ENCODE measurements at places on chromosomes 7 and 10.

DNA sequence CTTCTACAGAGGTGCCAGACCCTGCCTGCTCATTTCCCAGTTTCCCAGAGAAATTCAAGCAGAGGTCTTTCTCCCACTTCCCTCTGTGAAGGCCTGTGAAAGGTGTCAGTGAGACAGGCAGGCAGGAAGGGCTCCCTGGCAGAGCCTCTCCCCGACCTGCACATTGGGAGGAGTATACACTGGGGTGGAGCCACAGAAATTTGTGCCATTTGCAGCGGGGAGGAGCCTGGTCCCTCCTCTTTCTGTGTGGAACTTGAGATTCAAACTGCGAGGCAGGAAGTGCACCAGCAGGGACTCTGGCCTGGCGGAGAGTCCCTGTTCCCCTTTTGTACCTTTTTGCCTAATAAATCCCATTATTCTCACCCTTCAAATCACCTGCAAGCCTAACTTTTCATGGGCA is 54.6 kb upstream of the OPN4 start:
- DNase-seq = no peak

- no peak for DNase-seq
Observed at GRCh38 chr10:110013630-110014293, 6.0 kb downstream of the ADD3 start.

DNA sequence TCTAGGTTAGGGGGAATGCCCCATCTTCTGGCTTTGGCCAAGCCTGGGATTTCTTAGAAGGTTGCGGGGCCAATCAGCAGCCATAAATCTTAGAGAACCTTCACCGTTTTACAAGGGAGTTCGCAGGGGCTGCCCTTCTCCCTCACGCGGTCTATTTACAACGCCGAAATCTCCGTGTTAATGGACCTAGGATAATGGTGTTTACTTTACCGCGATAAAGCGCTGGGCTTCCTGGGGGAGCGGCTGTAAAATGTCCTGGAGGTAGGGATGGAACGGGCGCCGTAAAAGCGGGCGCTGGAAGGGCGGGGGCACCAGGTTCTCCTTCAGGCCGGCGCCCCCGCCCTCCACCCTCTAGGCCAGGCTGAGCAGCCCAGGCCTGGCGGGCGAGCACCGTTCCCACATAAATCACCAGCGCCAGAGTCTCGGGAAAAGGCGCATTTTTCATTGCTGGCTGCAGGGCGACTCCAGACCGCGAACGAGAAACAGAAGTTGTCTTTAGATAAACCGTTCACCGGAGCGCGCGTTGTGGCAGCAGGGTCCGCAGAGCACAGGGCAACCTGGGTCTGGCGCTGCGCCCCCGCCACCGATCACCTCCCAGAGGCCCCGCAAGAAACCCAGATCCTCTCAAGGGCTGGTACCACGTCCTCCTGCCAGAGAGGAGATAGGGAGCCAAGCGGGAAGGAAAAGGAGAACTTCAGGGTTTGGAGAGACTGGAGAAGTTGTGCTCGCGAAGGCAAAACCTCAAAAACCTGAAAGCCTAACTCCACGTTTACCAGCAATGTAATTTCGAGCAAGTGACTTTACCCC is 12.5 kb upstream of the NKX2-3 start:
- DNase-seq = no peak

DNA sequence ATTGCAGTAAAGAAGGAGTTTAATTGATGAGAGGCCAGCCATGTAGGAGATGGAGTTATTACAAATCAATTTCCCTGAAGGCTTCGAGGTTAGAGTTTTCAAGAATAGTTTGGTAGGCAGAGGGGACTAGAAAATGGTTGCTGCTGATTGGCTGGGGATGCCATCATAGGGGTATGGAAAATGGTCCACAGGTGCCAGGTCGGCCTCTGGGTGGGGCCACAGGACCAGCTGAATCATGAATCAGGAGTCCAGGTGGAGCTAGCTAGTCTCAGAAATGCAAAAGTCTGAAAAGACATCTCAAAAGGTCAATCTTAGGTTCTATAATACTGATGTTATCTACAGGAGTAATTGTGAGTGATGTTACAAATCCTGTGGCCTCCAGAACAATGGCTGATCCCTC is 714.0 kb upstream of the GHITM start:
- no peak for DNase-seq

DNA sequence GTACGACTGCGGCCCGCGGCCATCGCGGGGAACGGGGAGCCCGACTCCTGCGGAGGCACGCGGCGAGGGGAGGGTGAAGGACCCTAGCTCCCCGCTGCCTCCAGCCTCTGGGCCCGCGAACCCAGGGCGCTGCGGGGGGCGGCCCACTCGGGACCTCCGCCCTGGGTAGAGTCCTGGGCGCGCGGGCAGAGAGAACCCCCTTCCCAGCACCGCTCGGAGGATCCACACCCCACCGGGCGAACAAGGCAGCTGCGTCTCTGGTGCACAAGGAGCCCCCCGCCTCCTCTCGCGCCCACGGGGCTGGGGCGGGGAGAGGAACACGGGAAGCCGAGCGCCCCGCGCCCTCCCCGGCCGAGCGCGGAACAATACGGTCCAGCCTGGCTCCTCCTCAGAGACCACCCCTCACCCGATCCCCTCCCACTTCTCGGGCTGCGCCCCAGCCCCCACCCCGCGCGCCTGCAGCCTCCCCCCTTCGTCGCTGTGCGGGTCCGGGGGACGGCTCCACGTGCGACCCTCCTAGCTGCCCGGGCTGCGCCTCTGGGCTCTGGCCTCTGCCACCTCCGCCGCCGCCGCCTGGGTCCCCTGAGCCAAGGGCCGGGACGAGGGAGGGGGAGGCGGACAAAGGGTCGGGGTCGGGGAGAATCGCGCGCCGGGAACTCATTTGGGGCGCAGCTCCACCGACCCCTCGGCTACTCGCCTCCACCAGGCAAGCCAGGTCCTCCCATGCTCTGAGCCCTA is at the start of gene WDR86:
WDR86 (minus strand) TSS at position 372 of the 738 bp plus-strand sequence. CDS start 449 bp downstream, outside the sequence.
- peak; percentile 87 for DNase-seq

- no peak for DNase-seq
Observed at GRCh38 chr10:93063977-93064660, 3.5 kb downstream of the CYP26C1 start.

- DNase-seq = no peak
Observed at GRCh38 chr7:99111591-99111990, 32.3 kb downstream of the SMURF1 start.

DNA sequence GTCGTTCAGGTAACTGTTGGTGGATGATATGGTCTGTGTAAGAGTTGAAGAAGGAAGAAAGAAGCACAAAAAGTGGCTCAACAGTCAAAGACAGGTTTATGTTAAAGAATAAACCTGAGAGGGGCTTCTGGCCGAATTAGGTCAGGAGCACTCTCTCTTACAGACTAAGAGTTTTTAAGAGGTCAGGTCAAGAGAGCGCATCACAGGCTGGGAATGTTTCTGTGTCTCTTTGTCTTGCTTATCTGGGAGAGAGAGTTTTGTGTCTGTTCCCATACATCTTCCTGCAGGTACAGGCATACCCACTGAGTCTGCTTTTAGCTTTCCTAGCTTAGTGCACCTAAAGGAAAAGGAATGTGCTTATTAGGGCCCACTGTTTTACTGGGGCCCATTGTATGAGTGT is 22.2 kb upstream of the PRPF18 start:
- DNase-seq = no peak

DNA sequence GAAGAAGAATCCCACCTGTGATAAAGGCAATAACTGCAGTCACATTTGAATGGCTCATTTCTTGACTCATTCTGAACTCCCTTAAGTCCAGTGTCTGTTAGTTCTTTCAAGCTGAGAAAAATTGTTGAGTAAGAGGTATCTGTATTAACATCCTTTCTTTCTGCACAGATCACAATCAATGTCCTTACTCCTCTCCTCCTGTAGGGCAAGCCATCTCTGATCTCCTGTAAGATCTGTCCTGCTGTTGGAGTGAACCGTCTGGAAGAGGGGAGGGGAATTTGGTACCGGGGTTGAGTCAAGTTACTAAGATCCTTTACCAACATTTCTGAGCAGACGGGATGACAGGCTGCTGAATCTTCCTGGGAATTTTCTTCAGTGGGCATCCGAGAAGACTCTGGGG is 19.6 kb upstream of the RGS10 start:
- DNase-seq = no peak

- DNase-seq = no peak
Observed at GRCh38 chr7:88484551-88484950, 177.9 kb upstream of the STEAP4 start.

DNA sequence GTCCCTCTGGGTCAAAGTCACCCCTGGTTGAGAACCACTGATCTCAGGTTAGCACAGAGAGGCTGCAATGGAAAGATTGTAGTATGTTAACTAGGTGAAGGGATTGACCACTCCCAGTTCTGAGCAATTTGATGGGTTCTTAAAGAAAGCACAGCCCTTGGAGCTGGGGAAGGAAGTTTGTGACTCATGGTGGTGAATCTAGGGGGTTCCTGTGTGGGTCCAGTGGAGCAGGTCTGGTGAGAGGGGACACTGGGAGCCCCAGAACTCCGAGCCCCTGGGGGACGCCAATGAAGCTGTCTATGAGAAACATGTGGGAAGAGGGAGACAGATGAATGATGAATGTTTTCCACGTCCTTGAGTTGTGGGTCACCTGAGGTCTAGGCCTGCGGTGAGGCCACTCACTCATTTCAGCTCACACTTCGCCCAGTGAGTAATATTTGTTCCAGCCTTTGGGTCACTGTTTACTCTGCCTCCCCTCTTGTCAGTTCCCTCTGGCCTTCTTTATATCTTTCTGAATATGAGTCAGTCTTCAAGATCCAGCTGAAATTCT is 341.9 kb downstream of the LRMDA start:
- peak; percentile 55 for DNase-seq

DNA sequence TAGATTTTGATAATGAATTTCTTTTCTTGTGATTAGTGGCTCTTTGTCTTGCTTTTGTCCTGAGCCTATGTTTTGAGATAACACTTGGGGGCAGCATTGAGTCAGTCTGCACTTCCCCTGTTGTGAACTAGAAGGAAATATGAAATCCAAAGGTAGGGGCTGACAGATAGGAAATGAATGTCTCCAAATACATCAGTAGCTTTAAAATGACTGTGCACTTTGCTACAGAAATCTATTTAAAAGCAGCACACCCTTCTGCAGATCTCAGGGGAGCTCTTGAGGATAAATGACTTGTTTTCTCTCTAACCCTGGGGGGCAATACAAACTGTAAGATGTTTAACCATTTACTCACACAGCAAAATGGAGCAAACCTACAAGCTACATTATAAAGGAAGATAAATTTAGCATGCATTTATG is 176.0 kb upstream of the MYO3A start:
- DNase-seq = peak; percentile 81

- DNase-seq = no peak
Observed at GRCh38 chr7:54072710-54073109, 469.5 kb upstream of the VSTM2A start.

DNA sequence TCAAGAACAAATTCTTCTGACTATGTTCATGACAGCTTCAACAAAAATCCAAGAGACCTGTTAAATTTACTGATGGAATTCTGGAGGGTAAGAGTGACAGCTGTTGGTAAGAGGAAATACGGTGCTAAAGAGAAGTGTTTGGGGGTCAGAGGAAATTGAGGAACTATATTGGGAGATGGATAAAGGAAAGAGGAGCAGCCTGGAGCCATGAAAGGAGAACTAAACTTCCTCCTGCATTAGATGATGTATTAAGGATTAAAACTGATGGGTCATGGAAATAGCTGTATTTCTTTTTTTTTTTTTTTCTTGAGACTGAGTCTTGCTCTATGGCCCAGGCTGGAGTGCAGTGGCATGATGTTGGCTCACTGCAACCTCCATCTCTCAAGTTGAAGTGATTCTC is 95.3 kb downstream of the HERPUD2 start:
- DNase-seq = no peak

- DNase-seq = no peak
Observed at GRCh38 chr10:34585422-34586112, 229.5 kb downstream of the PARD3 start.

- DNase-seq = no peak
Observed at GRCh38 chr10:46520381-46520780, 36.1 kb downstream of the GPRIN2 start.

DNA sequence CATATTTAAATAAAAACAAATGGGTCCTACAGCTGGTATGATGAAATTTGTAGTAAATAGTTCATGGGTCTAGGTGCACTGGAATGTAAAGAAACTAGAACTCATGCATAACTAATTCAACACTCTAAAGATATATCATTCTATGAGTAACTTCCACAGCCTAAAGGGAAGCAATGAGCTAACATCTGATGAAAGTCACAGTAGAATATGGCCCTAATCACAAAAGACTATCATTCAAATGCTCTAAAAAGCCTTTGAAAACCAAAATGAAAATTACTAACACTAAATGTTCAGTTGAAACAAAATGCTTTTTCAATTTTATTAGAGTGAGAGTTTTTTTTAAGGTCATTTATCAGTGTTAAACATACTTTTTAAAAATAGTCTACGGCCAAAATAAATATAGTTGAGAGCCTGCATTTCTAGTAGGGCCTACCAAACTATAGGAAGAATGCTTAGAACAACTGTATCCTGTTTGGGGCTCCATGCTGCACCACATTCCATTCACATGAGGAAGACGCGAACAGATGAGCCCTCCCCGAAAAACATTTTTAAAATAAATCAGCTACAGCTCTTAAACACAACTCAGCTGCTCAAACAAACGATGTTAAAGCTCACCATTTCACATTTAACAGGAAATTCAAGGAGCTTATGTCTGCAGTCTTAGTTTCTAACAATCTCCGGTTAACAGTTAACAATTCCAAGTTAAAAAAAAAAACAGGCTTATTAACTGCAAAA is 134.5 kb downstream of the NRBF2 start:
- peak; percentile 80 for DNase-seq

GRCh38 chr7:151017953-151018420 is 6.3 kb downstream of the ATG9B start:
- DNase-seq = peak; percentile 76

- DNase-seq = no peak
Observed at GRCh38 chr7:17472518-17472917, 174.1 kb downstream of the AHR start.

DNA sequence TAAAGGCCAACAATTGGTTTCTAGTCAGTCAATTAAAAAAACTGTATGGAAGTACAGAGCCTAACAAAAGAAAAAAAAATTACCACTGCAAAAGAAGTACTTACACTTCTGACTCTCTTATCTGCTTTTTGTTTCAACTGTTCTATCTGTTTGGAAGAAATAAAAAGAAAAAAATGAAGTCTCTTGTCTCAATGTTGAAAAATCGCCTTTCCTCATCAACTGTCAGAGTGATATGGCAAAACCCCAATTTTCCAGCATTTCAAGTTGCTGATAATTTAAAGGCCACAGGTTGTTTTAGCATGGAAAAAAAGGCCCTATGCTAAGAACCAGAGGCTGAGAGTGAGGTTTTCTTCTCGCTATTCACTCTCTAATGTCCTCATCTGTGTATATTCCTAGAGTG is 13.6 kb downstream of the ZDHHC6 start:
- no peak for DNase-seq

- peak; percentile 60 for DNase-seq
Observed at GRCh38 chr7:29146057-29146706, at the start of gene CPVL. Gene CPVL, minus strand, starts transcription at chr7:29146537. Its CDS starts 25,476 bp downstream, at chr7:29121061.

Data from astrocyte of the hippocampus (primary cell).